ENCODE measurements at places on chromosomes 7 and 10.

- no peak for DNase-seq
Measured at GRCh38 chr7:157963526-157963925, 624.1 kb downstream of the PTPRN2 start.

- DNase-seq, result no peak
Measured at GRCh38 chr7:113092762-113093161, 6.1 kb upstream of the GPR85 start.

DNA sequence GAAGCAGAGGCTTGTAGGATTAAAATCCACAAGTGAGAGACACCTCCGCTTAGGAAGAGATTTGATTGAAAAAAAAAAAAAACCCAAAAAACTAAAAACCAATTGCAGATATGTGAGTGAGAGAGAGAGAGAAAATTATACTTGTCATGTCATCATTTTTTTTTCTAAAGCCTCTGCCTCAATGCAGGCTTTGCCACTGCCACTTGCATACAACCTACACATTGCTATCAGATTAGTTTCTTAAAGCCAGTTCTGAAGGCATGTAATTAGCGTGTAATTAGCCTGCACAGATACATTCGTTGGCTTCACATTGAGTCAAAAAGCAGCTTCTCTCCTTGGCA is 86.1 kb upstream of the MTPN start:
- no peak for DNase-seq

DNA sequence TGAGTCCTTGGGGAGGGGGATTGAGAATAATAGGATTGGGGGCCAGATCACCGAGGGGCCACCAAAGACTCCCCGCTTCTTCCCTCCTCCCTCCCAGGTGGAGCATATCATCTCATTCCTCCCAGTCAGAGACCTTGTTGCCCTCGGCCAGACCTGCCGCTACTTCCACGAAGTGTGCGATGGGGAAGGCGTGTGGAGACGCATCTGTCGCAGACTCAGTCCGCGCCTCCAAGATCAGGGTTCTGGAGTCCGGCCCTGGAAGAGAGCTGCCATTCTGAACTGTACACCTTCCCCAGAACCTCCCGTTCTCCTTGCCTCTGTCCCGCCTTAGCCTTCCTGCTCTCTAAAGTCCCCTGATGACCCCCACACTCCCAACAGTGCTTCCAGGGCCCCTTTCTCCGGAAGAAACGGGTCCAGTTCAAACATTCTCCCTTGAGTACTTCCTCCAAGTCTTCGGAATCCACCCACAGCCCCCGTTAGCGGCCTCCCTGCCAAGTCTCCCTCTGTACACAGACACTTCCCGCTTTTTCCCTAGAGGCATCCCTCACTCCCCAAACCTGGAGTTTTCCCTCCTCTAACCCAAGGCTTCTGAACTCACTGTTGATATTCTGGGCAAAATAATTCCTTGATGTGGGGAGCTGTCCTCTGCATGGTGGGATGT is 4.1 kb downstream of the FBXO24 start:
- no peak for DNase-seq

DNA sequence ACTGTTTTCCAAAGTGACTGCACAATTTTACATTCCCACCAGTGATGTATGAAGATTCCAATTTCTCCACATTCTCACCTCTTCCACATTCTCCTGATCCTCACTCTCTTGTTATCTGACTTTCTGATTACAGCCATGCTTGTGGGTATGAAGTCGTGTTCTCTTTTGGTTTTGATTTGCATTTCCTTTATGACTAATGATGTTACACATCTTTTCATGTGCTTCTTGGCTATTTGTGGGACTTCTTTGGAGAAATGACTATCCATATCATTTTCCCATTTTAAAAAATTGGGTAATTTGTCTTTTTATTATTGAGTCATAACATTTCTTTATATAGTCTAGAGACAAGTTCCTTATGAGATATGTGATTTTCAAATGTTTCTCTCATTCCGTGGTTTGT is 10.5 kb upstream of the GIMAP8 start:
- DNase-seq, result no peak

All from AML-193 (cell line).